ENCODE measurements at places on chromosomes 16 and 17.

DNA sequence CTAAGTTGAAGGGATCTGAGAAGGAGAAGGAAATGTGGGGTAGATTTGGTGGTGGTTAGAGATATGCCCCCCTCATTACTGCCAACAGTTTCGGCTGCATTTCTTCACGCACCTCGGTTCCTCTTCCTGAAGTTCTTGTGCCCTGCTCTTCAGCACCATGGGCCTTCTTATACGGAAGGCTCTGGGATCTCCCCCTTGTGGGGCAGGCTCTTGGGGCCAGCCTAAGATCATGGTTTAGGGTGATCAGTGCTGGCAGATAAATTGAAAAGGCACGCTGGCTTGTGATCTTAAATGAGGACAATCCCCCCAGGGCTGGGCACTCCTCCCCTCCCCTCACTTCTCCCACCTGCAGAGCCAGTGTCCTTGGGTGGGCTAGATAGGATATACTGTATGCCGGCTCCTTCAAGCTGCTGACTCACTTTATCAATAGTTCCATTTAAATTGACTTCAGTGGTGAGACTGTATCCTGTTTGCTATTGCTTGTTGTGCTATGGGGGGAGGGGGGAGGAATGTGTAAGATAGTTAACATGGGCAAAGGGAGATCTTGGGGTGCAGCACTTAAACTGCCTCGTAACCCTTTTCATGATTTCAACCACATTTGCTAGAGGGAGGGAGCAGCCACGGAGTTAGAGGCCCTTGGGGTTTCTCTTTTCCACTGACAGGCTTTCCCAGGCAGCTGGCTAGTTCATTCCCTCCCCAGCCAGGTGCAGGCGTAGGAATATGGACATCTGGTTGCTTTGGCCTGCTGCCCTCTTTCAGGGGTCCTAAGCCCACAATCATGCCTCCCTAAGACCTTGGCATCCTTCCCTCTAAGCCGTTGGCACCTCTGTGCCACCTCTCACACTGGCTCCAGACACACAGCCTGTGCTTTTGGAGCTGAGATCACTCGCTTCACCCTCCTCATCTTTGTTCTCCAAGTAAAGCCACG, 28.3 kb downstream of the STH start:
- DNase-seq: peak; percentile 62

DNA sequence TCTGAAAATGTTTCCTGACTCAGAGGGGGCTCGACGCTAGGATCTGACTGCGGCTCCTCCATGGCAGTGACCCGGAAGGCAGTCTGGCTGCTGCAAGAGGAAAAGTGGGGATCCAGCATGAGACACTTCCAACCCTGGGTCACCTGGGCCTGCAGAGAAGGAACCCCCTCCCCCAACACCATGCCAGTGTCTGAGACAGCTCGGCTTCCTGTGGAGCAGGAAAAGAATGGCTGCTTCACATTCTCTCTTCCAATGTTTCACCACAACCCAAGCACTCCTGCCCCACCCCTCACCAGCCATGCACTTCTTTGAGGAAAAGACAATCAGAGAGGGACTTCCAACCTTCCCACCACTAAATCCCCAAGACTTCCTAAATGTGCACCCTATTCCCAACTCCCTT, 10.8 kb downstream of the TP53 start:
- peak; percentile 82 for DNase-seq

DNA sequence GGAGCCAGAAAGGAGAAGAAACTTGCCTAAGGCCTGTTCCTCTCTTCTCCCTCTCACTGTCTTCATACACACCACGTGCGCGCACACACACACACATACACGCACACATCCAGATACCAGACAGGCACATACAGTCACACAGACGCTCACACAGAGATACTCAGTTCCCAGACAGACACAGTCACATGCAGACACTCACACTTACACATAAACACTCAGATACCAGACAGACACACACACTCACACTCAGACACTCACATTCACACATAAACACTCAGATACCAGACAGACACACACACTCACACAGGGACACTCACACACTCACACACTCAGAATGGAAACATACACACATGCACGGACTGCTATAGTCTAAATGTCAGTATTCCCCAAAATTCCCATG, 24.1 kb upstream of the MMP2 start:
- no peak for DNase-seq

DNA sequence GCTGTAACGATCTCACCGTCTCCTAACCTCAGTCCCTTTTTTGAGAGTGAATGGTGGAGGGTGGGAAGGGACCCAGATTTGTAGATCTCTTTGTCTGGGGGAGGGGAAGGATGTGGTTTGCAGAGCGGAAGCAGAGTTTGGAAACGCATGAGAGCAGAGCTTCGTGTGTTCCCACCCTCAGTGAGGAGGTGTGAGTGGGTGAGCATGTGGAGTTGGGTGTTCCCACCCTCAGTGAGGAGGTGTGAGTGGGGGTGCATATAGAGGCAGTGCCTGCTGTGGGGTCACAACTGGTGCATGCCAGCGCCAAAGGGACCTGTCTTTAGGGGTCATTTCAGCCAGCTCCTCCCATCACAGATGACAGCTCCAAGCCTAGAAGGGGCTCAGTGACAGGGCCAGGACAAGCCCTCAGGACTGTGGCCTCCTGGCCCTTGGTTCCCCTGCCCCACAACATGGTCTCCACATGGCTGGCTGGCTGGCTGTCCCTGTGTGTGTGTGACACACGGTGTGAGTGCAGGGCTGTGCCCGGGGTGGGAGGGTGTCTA, 1.8 kb upstream of the CISD3 start:
- DNase-seq: no peak

GRCh38 chr17:45310380-45311324, 6.2 kb downstream of the MAP3K14 start:
- DNase-seq: no peak

GRCh38 chr17:12522743-12523183, 142.9 kb upstream of the MYOCD start:
- peak; percentile 57 for DNase-seq

DNA sequence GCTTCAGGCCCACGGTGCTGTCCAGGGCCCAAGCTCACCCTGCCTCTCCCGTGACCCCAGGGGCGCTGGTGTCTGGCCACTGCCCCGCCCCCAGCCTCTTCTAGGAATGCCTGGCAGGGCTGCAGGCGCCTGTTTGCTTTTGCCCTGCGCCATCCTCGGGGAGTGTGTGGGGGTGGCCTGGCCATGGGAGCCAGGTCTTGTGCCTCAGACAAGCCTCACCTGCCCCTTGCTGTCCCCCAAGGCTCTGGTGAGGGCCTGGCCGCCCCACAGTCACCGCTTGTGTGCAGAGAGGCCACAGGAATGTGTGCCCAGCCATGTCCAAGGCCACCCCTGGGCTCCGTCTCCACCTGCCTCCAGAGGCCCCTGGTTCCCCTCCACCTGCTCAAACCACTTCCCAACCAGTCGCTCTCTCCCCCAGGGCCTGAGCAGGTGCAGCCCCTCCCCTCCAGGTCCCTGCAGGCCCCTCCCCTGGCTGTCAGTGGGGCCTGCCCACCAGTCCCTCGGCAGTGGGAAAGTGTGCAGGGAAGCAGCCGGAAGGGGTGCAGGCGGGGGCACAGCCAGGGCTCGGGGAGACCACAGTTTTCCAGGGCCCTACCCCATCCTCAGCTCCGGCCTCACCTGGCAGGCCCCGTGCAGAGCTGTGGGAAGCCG, 841 bp upstream of the IGFALS start:
- peak; percentile 40 for DNase-seq

DNA sequence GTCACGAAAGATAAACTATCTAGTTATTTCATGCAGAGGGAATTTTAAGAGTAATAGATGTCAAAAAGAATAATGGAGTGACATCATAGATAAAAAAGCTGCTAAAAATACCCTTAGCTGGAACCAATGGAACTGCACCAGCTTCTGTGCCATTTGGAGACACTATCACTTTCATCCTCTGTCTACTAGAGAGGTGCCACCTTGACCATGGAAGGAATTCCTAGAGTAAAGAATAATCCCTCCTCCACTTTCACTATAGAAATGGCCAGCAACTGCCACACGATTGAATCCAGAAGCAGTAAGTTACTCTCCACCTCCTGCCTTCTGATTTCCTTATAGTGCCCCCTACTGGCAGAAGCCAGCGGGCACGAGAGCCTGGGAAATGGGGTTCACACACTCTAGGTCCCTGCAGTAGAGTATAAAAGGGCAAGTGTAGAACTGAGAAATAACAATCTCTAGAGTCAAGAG, 2.8 kb upstream of the ALDH3A2 start:
- peak; percentile 97 for DNase-seq

DNA sequence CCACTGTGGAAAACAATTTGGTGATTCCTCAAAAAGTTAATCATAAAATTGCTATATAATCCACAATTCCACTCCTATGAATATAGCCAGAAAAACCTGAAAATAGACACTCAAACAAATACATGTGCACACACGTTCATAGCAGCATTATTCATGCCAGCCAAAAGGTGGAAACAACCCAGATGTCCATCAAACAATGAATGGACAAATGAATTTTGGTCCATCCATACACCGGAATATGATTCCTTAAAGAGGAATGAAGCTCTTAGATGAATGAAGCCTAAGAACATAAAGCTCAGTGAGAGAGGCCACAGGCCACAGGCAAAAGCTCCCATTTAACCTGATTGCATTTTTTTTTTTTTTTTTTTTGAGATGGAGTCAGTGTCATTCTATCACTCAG, 114.6 kb upstream of the TNRC6C start:
- no peak for DNase-seq

Data from endodermal cell (in vitro differentiated cells).